ENCODE measurements at places on chromosomes 7 and 10. TPM values are rescaled to one million over a fixed set of nuclear protein-coding genes. Genes with fewer than 3 reads are reported as not detected.
A peak's percentile ranks its signal among the peaks of the same experiment; 100 is the strongest.

- no peaks in the 10 kb centered on the region for H3K36me3 ChIP-seq
- H3K27ac ChIP-seq = peak overlapping the region; percentile 89
- H3K4me1 ChIP-seq = peaks cover 61% of the 10 kb centered on the region
- H3K27me3 ChIP-seq = no peaks in the 10 kb centered on the region
- peak; percentile 55 for DNase-seq
These were observed 161.2 kb downstream of the TAX1BP1 start for GRCh38 chr7:27901028-27901760.

DNA sequence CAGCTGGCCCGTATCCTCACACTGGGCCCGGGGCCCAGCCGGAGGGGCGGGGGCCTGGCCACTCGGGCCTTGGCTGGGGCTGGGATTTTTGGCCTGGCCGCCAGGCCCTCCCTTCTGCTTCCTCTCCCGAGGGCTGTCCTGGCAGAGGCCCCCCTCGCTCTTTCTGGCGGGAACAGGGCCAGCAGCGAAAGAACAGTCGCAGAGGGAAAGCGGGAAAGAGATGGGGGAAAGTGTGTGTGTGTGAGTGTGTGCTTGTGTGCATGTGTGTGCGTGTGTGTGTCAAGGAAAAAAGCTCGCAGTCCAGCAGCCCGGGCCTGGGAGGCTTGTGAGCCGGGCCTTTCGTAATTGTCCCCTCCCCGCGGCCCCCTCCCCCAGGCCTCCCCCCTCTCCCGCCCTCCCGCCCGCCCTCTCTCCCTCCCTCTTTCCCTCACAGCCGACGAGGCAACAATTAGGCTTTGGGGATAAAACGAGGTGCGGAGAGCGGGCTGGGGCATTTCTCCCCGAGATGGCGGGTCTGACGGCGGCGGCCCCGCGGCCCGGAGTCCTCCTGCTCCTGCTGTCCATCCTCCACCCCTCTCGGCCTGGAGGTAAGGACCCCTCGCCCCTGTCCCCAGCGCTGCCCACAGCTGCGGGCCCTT is at the start of gene ELN:
TSS of gene ELN (plus strand) at position 491 of the 638 bp plus-strand sequence. CDS start at position 506, 15 bp downstream.
- DNase-seq = no peak
- no peaks in the 10 kb centered on the region for H3K36me3 ChIP-seq
- H3K4me3 ChIP-seq = no peak within 1 kb of the TSS
- H3K27me3 ChIP-seq = peaks cover 76% of the 10 kb centered on the region
- H3K27ac ChIP-seq = no peak within 1 kb of the TSS
- peaks cover 14% of the 10 kb centered on the region for H3K4me1 ChIP-seq

DNA sequence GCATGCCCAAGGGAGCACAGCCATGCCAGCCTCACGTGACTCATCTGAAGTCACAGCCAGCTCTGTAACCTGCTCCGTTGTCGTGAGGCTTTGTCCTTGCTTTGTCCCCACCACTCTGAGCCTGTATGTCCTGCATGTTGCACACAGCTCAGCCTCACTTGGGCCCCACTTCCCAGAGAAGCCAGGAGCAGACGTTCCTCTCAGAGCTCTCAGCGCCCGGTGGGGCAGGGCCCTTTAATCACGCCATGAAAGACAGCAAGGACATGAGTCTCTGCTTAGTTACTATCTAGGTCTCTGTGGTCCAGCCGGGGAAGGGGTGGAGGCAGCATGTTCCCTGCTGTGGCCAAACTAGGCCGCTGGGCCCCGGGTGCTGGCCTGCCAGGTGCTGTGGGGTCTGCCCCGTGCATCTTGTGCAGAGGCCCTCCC is 127.4 kb upstream of the FAM20C start:
- no peak overlapping the region for H3K4me3 ChIP-seq
- H3K36me3 ChIP-seq = no peaks in the 10 kb centered on the region
- H3K4me1 ChIP-seq = peaks cover 6% of the 10 kb centered on the region
- DNase-seq = no peak
- no peak overlapping the region for H3K27ac ChIP-seq
- H3K27me3 ChIP-seq = no peaks in the 10 kb centered on the region

Gene TRIM50
- polyA plus RNA-seq = not detected

Gene RAMP3
- not detected for polyA plus RNA-seq

Gene PLXNA4
- not detected for polyA plus RNA-seq

Gene RPEL1
- not detected for polyA plus RNA-seq

Gene KCNIP2
- polyA plus RNA-seq = 29.7 TPM

Gene PTER
- polyA plus RNA-seq = 11.4 TPM
